CD4-positive, alpha-beta T cell treated with Interleukin-1 beta for 1 hour (primary cell): ENCODE measurements at places on chromosomes 12 and 14.

- DNase-seq: no peak
These were observed at the start of gene RGS6 for GRCh38 chr14:71932229-71932981. Gene RGS6, plus strand, starts transcription at chr14:71932429.

GRCh38 chr12:67241482-67241881 is 27.7 kb upstream of the CAND1 start:
- no peak for DNase-seq

- no peak for DNase-seq
These were observed 255.2 kb upstream of the FAR2 start for GRCh38 chr12:28893856-28894255.

GRCh38 chr12:67804168-67804567 is 155.6 kb downstream of the DYRK2 start:
- peak; percentile 33 for DNase-seq

DNA sequence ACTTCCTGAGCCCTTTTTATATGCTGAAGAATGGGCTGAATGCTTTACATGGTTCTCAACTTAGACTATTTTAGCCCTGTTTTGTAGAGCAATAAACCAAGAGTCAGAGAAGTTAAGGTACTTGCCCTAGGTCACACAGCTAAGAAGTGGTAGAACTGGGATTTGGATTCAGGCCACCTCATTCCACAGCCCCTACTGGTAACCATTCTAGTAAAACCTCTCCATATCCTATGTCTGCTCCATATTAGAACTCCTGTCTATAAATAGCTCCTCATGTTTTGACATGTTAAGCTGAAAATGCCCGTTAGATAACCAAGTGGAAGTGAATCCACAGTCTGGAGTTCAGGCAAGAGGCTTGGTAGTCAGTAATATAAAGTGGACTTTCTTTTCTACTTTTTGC is 111.6 kb downstream of the HECTD4 start:
- DNase-seq: no peak
